ENCODE measurements at places on chromosomes 6 and 20.

GRCh38 chr6:20188630-20189075 lies 23.6 kb downstream of the MBOAT1 start:
- DNase-seq = no peak

- peak; percentile 28 for DNase-seq
Observed at GRCh38 chr6:27188061-27188884, 59.2 kb upstream of the PRSS16 start.

DNA sequence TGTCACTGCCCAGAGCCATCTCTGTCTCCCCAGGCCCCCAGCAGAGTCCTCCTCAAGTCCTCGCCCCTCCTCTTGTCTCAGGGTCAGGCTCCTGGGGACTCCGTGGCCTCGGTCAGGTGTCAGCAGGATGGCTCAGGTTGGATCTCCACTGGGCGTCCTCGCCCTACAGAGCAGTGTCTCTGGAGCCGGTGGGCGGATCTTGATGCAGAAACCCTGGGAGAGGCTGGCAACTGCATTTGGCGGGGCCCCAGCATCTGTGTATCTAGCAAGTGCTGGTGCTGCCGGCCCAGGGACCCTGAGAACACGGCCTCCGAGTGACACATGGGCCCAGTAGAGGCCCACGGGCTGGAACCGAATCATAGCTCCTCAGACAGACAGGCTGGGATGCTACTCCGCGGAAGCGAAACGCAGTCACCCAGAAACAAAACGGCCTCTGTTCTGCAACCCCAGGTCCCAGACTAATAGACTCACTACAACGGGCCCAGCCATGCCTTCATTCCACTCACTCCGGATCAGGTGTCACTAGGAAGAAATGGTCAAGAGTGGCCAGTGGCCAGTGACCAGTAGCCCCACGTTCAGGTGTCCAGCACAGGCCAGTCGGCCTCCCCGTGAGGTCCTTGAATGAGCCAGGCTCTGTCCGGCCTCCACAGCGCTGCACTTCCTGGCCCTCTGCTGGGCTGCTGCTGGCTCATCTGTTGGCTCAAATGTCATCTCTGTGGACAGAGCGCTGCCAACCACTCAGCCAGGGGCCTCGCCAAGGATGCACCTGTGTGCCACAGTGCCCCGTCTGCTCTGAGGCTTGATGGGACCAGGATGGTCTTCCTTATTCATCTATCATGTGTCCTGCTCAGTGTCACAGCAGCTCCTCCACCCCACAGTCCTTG lies 12.6 kb upstream of the FRMD1 start:
- no peak for DNase-seq

DNA sequence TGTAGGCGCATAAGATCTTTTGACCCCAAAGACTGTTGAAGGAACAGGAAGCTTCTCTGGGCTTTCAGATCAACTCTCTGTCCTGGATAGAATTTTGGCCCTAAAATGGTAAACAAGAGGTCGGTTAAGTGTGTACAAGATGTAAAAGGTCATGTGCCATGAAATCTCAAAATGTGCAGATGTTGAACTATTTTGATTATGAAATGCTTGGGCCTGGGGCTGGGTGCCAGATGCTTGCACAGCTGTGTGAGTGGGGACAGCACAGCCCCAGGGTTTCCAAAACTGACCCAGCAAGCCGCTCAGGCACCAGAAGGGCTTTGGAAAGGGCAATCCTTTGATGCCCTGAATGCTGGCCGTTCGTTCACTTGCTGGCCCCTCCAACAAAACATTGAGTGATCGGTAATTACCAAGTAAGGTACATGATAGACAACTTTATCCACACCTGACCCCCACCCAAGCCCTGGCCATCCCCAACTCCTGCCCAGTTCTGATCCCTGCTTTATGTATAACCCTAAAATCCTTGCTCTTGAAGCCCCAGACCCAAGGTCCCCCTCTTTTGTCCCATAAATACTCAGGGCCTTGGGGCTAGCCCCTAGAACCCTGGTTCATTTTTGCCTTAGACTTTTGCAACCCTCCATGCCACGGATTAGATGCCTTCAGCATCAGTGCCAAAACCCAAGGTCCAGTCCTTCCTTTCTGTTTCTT lies 1.9 kb downstream of the TMEM239 start:
- DNase-seq = no peak

DNA sequence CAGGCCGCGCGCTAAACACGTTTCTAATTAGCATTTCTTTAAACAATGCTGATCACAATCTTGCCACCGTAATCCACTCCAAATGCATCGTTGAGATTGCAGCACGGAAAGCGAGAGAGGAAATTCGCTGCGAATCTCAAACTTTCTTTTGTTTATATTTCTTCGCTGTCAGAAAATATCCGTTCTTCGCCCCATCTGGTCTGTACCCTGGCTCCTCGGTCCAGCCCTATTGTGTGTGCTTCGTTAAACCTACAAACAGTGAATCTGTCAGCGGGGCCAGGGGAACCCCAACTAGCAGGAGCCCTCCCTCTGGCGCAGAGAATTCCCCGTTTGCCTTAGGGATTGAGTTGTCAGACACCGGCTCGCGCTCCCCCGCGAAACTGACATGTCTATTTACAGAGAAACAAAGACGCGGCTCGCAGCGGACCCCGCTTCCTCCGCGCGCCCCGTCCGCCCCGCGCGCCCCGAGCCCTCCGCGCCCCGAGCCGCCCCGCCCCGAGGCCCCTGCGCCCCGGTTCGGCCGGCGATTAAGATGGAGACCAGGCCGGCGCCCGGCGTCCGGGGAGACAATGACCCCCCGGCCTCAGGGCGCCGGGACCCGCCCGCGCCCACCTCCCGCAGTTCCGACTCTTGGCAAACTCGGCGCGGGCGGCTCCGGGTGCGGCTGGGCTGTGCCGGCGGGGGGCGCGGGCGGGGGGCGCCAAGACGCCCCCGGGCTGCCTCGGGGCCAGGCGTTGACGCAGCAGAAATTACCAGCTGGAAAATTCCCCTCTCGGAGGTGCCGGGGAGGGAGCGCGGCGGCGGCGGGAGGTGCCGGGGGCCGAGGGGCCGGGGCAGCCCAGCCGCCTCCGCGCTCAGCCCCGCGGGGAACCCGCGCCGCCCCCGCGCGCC lies 874 bp downstream of the ZBTB46 start:
- DNase-seq = no peak

- DNase-seq = no peak
Observed at GRCh38 chr6:6581054-6581453, 7.5 kb upstream of the LY86 start.

- peak; percentile 18 for DNase-seq
Observed at GRCh38 chr20:59958626-59959025, 403 bp downstream of the CDH26 start.

DNA sequence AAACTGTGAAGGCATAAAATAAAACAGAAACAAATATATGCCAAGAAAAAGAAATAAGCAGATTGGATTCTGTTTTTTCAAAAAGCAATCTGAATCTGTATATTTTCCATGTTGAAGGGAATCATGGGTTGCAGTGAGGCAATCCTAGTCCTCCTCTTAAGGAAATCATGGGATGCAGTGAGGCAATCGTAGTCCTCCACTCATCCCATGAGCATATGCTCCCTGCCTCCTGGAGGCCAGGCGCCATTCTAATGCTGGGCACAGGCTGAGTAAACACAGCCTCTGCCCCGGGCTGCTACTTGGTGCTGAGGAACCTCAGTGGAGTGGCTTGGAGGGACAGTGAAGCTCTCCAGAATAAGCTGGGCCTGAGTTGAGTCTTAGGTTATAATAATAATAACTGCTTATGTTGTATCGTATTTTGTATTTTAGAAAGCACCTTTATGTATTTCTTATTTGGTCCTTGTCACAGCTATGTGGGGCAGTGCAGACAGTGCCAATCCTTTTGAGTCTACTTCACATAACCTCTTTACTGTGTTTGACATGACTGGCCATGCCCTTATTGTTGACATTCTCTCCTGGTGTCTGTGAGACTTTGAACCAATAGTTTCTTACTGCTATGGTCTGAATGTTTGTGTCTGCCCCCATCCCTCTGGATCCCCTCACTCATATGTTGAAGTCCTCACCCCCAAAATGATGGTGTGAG lies 56.6 kb upstream of the CITED2 start:
- no peak for DNase-seq

DNA sequence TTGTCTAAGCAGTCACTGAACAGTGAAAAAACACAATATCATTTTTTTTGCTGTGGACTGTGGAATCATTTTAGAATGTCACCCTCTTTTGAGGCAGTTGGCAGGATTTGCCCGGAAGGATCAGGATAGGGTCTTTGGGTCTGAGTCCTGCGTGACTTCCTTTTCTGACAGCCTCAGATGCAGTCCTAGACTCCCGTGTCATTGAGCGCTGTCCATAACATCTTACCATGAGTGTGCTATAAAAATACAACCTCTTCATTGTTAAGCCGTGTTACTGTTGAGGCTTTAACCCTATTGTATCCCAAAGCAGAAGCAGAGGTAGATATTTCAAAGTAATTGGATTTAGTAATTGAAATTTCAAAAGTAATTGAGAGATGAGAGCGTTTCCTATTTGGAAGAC lies 30.6 kb downstream of the ARID1B start:
- DNase-seq = no peak

GRCh38 chr6:138422861-138423260 lies 18.8 kb downstream of the HEBP2 start:
- DNase-seq = no peak

DNA sequence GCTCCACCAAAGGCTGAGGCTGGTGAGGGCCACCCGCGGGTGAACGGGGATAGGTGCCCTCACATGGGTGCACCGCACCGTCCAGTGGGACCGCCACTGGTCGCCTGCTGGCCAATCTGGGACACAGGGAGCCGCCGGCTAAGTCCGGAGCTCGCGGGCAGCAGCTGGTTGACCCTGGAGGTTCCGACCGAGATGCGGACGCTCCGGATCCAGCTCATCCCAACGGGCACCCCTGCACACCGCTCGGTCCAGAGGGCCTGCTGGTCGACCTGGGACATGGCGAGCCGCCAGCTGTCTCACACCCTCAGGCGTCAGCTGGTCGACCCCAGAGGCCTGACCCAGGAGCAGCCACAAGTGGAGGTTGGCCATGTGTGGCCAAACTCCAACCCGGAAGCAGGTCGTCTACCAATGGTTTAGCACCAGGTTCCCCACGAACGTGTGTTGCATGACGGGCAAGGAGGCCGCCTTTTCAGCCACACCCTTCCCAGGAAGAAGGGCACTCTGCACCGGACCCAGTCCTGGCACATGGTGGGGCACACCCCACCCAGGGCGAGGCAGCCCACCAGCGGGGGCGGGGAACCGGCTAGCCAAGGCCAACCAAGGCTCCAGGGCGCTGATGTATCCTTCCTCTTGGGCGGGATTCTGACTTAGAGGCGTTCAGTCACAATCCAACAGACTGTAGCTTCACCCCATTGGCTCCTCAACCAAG lies 746.0 kb upstream of the DEFB115 start:
- DNase-seq = no peak

DNA sequence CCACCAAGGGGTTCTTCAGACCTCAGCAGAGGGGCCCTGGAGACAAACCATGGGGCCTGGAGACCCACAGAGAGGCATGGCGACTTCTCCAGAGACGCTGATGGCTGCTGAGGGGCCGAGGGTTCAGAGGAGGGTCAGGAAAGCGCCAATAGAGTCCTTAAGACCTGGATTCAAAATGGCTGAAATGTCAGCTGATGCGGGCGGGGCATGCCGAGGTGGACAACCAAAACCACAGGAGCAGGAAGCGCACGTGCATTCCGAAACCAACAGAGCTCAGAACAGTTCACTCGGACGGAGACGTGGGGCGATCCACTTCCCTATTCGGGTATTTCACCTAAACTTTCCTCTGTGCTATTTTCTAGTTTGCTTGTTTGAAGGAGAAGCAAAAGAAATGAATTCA lies 99.9 kb upstream of the RIN2 start:
- no peak for DNase-seq

Measured in WERI-Rb-1 (cell line).